Stimulated activated CD4-positive, alpha-beta T cell treated with anti-CD3 and anti-CD28 coated beads, Interleukin-2, amount 100 ng/mL, for 48 hours (primary cell): ENCODE measurements at places on chromosomes 3 and 15.

DNA sequence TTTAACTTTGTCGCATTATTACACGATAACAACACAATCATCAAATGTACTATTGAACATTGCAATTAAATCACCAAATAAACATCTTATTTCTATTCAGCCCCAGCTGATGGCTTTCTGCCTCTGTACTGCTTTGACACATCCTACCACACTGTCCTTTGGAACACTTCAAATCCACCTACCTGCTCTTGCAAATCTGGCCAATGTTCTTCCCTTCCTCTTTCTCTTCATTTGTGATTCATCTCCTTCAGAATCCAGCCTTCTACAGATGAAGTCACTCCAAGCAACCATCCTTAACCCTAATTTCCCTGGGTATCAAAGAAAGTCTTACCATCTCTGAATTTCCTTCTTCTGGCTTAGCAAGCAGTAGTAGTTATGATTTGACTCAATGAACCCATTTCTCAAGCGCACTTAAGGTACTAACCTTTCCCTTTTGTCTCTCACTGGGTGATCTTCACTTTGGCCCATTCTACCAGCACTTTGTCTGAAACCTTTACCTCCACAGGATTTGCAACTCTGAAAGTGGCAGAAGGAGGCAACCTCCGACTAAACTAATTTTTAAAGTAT, 502.9 kb downstream of the FOXP1 start:
- no peak for DNase-seq

DNA sequence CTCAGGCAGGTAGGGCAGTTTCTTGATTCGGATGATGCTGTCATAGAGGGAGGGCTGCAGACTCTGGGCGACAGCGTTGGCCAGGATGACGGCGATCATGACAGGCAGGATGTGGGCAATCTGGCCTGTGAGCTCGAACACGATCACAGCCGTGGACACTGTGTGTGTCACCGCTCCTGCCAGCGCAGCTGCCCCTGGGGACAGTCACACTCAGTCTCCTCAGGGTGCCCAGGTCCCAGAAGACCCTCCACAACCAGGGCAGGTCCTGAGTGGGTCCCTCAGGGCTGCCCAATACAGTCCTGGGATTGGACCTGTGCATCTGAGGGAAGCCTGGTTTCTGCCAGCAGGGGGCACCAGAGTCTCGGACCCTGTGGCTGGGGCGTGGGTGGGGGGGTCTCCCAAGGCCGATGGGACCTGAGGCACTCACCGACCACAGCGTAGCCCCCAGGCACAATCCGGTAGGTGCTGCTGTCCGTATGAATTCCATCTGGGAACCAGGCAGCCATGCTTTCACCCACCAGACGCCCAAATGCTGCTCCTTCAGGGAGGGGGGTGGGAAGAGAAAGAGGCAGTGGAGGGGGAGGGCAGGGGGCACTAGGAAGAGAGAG, 7.2 kb downstream of the CLCN2 start:
- DNase-seq = peak; percentile 62

GRCh38 chr3:122563717-122564025, 429 bp downstream of the PARP9 start:
- DNase-seq = no peak

DNA sequence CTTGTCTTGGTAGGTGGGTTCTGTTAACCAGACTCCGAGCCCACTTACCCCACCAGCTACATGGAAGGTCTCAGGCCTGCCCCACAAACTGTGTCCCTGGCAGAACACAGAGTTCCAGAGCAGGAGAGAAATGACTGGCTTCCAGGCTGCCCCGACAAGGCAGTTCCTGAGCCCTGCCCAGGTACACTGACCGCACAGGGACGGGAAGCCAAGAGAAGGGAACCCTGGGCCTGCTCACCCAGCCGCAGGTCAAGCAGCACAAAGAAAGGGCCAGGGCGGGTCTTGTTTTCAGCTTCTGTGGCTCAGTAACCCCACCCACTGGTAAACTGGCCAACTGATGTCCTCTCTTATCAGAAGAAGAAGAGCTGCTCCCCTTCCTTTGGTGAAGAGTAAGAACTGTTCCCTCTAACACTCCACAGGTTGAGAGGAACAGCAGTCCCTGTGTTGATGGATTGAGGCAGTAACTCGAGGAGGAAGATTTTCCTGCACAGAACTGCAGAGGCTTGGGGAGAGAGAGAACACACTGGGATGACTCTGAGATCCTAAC, 68.4 kb downstream of the CRTC3 start:
- DNase-seq = no peak
